ENCODE measurements at places on chromosomes 1 and 21.

DNA sequence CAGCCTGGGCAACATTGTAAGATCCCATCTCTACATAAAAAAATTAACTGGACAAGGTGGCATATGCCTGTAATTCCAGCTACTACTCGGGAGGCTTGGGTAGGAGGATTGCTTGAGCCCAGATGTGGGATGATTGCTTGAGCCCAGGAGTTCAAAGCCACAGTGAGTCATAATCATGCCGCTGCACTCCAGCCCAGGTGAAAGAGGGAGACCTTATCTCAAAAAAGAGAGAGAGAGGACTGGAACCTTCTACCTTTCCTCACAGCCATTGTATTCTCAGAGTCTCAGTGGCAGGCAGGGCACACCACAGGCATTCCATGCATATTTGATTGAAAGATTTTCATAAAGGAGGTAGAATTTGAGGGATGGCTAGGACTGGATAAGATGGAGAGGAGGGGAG is 78.4 kb downstream of the KIF14 start:
- DNase-seq: no peak

- DNase-seq: no peak
Measured at GRCh38 chr21:45423968-45424853, 19.2 kb downstream of the COL18A1 start.

GRCh38 chr1:64537942-64538341 is 68.0 kb downstream of the CACHD1 start:
- no peak for DNase-seq

DNA sequence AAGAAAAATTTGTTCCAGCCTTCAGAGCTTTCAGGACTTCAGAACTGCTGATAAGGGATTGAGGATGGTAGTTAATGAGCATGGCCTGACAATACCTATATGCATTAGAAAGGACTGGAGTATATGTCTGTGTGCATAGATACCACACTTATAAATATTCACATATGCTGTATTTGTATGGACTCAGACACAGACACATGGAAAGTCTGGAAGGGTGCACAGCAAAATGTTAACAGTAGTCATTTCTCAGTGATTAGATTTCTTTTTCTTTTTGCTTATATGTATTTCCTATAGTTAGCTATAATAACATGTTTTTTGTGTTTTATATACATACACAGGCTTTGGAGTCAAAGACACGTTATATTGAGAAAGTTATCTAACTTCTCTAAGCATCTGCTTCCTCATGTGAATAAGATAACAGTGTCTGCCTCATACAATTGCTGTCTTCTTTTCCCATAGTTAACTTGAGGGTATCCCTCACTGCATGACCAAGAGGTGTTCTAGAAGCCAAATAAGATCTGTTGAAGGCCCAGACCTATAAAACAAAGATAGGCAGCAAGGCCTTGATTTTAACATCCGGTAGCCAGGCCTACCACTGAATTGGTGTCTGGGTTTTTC is 31.3 kb downstream of the INPP5B start:
- no peak for DNase-seq

GRCh38 chr1:203036135-203036534 is 9.8 kb downstream of the PPFIA4 start:
- no peak for DNase-seq

DNA sequence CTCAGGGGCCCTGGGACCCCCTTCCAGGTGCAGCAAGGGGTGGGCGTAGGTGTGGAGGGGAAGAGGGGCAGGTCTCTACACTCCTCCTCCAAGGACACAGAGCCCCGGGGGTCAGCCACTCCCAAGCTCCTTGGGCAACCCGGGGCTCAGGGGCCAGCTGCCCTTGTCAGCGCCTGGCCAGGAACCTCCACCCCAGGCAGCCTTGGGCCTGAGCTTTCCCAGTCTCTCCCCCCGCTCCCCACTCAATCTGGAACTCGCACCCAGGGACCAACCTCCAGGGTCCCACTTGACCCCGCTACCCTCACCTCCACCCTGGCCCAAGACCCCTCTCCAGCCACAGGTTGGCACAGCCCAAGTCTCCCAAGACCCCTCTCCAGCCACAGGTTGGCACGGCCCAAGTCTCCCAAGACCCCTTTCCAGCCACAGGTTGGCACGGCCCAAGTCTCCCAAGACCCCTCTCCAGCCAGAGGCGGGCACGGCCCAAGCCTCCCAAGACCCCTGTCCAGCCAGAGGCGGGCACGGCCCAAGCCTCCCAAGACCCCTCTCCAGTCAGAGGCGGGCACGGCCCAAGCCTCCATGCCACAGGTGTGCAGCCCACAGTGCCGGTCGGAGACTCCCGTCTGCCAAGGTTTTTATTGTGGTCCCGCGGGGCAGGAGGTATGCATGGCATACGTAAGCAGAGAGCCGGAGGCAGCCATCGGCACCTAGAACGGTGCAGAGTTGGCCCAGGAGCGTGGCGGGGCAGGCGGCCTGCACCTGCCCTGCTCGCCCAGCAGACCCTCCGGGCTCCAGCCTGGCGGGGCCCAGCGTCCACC is 3.0 kb downstream of the TNFRSF4 start:
- no peak for DNase-seq

- DNase-seq: no peak
Measured at GRCh38 chr21:41163091-41163490, 4.9 kb upstream of the BACE2 start.
